ENCODE measurements at places on chromosomes 7 and 10.
A peak's percentile ranks its signal among the peaks of the same experiment; 100 is the strongest.

GRCh38 chr10:13462551-13462950, 66.3 kb downstream of the BEND7 start:
- DNase-seq: peak; percentile 36

GRCh38 chr10:70175516-70175915, 5.2 kb upstream of the SAR1A start:
- DNase-seq: no peak

DNA sequence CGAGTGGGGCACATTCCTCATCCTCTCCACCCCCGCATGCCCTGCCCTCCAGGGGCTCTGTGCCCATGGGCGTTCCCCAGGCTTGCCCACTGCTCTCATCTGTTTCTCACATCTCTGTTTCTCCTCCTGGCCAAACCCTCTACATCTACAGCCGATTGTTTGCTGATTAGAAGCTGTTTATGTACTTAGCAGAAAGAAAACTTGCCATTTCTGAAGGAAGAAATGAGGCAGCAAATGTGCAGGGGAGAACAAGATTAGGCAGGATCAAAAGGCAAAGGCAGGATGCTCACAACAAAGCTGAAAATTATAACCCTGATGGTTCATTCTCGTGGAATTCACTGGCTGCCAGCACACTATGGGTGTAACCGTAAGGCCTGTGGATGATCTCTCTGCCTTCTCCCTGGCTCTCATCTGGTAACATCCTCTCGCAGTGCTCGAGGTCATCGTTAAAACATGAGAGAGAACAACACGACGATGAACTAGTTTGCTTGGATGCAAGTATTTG, 111.6 kb upstream of the KLF14 start:
- DNase-seq: no peak

GRCh38 chr7:74343281-74344131, 54.3 kb downstream of the CLIP2 start:
- DNase-seq: peak; percentile 87

- no peak for DNase-seq
These were observed 133.7 kb downstream of the LHPP start for GRCh38 chr10:124595143-124595883.

GRCh38 chr7:74057987-74058386, 25.6 kb upstream of the LIMK1 start:
- DNase-seq: no peak

DNA sequence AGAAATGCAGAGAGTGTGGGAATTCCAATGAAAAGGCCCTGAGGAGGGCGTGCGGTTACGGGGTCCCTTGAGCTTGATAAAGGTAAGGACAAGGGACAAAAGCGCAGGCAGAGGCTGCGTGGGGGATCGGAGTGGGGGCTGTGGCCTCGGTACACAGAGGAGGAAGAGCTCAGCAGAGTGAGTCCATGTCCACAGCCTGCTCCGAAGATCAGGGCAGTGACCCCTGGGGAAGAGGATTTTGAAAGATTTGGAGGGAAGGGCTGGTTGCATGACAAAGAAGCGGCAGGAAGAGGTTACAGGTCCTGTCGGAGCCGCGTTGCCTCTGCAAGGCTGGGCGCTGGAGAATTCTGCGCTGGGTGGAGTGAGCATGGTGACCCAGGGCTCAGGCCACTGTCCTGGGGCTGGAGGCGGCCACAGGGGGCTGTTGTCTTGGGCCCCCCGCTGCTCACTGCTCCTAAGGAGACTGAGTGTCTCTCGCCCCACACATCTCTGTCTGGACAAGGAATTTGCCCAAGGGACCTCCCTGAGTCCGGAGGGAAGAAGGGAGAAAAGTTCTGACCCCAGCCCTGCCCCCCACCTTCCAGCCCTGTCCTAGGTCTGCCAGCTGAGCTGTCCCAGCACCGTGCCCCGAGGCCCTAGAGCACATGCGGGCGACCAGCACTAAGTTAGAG, 69.8 kb upstream of the INSIG1 start:
- no peak for DNase-seq

DNA sequence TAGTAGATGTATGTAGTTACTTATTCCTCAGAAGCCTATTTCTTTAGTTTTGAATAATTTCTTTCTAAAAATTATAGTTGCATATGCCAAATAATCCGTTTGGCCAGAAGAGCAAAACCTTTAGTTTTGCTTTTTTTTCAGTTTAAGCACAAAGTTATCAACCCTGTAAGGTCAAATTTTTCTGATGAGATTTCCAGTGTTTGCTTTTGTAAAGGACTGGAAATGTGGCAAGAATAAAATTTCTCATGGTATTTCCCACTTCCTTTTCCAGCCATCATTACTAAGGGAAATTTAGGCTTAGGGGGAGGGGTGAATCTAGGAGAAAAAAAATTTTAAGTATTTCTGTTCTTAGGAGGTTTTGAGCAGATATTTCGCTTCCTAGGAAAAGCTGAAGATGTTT, 7.6 kb downstream of the CALD1 start:
- no peak for DNase-seq

- no peak for DNase-seq
These were observed 26.8 kb downstream of the WNT2 start for GRCh38 chr7:117296066-117296465.

DNA sequence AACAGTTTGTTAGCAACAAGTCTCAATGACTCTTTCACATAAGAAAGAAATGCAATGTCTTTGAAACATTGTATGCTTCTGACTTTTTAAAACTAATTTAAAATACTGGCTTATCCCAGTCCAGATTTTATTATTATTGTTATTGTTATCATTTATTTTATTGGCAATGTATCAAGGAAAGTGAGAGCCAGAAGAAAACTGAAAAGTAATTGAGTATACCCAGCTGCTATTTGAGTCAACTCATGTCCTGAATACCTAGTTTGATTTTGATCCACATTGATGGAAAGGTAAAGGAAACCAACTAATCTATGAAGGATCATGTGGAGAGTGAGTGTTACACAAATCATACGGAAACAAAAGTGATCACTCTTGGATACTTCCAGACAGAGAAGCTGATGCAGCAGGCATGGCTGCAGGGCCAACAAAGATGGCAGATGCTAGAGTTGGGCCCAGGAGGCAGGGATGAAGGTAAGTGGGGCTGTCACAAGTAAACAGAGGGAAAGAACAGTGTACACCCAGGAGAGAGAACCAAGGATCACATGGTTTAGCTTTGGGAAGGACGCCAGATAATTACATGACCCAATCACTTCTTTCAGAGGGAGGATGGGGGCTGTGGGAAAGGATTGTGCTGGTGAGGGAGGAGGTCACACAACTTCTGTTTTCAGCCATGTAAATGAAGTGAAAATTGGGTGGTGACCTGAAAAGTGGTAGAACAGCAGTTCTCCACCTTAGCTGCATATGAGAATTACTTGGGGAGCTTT, 179.2 kb upstream of the NAMPT start:
- DNase-seq: no peak

DNA sequence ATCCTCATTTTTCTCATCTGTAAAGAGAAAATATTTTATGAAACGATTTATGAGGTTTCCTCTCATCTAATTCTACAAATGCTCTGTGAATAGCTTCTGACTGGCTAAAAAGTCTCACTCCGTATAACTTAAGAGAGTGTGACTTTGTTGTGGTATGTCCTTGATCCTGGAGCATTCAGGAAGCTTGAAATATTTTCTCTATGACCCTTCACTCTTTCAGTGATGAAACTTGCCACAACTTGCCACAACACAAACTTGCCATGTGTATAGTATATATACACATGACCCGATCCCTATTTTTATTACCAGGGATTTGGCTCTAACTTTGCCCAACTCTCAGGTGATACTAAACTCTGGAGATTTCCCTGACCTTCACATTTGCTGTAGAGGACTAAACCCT, 74.1 kb downstream of the TES start:
- DNase-seq: no peak

DNA sequence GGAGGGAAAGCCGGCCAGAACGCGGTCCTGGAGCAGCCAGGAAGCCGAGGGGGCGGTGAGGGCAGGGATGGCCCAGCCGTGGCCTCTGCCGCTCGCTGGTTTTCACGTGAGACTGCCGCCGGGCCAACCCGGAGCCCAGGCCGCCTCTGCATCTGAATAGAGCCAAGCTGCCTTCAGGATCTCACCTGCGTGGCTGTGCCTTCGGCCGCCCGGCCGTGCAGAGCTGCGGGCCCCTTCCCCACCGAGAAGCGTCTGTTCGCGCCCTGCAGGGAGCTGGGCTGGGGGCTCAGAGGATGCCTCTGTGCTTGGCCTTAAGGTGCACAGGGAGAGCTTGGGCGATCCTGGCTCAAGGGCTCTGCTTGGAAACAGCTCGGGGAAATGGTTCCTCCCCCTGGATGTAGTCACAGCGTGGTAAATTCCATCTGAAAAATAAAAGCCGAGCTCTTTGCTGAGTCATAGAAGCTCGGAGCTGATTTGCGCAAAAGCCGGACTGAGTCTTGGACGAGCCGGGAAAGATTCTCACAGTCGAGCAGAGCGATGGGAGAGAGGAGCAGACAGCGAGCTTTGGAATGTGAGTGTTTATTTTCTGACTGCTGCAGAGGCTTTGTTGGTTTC, at the start of gene JAKMIP3:
JAKMIP3 (plus strand) TSS at position 456 of the 615 bp plus-strand sequence. CDS start 38,863 bp downstream, outside the sequence.
- peak; percentile 82 for DNase-seq

GRCh38 chr10:29790207-29790606, 155.4 kb upstream of the SVIL start:
- DNase-seq: no peak
